Stimulated activated CD4-positive, alpha-beta T cell treated with anti-CD3 and anti-CD28 coated beads, Interleukin-12 subunit alpha, Interleukin-12 subunit beta, amount 100 ng/mL, for 24 hours (primary cell): ENCODE measurements at places on chromosomes 5 and 9.

DNA sequence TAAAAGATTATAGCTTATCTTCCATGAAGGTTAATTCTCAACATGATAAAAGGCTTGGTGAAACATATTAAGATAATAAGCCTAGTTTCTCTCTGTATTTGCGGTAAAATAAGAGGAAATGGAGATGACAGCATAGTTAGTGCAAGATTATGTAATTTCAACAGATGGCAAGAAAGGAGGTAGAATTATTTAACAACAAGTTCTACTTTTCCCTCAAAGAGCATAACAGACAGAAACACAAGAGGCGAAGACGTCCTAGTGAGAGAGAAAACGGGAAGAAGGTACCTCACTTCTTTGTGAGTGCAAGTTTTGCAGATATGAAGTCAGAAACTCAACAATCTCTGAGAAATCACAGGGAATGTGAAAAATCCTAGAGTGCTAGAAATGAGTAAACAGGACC, 144.8 kb upstream of the ADCY2 start:
- no peak for DNase-seq

DNA sequence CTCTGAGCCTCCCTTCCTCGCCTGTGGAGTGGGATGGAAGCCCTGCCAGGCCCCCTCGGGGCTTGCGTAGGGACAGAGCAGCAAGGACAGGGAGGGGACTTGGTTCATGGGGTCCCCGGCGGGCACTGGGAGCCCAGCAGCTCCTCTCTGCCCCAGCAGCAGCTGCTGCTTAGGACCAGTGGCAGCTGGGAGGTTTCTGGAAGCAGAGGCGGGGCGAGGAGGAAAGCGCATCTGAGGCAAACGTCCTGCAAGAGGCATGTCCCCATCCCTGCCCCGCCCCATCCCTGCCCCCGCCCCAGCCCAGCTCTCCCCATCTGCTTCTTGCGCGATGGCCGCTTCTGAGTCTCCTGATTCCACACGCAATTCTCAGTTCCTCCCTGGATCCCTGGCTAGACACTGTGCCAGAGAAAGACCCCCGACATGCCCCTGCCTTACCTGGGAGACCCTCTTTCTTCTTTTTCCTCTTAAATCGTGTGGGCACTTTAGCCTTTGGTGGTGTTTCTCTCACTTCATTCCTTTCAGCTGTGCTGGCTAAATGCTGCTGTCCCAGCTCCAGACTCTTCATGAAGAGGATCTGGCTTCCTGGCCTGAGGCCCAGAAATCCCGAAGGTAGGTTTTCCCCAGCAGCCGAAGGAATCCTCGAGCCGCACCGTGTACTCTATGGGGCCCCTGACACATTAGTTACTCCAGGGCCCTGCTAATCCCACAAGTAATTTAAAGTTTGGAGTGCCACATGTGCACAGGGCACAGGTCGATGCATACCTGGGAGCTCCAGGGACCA, 4.4 kb upstream of the OR2S2 start:
- DNase-seq = no peak

GRCh38 chr5:35600591-35600990, 17.1 kb upstream of the SPEF2 start:
- DNase-seq = no peak

- DNase-seq = no peak
These were observed 21.8 kb downstream of the ZBED3 start for GRCh38 chr5:77065256-77065655.

DNA sequence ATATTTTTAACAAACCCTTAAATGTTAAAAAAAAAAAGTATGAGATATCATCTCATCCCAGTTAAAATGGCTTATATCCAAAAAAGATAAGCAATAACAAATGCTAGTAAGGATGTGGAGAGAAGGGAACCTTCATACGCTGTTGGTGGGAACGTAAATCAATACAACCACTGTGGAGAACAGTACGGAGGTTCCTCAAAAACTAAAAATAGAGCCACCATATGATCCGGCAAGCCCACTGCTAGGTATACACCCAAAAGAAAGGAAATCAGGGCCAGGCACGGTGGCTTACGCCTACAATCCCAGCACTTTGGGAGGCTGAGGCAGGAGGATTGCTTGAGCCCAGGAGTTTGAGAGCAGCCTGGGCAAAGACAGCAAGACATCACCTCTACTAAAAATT, 3.0 kb downstream of the MTMR12 start:
- no peak for DNase-seq

DNA sequence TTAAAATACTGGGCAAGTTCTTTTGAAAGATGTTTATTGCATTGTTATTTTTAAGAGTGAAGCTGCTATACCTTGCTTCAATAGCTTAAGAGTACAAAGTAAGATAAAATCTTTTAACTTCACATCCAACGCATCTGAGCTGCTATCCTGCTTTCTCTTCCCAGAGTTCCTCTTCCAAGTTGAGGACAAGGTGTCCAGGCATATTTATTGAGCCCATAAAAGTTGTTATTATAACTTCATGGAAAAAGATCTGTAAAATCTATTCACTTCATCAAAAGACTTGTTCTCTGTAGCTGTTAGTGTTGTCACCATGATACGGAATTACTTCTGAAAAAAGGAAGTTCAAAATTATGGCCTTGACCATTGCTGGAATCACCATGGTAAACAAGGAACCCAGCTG, 306.2 kb upstream of the ELAVL2 start:
- no peak for DNase-seq

- no peak for DNase-seq
These were observed 475.7 kb downstream of the ENC1 start for GRCh38 chr5:74164725-74165235.

GRCh38 chr5:8770431-8770830, 775.4 kb downstream of the SEMA5A start:
- DNase-seq = no peak

GRCh38 chr9:23543419-23543818, 282.6 kb downstream of the ELAVL2 start:
- no peak for DNase-seq

DNA sequence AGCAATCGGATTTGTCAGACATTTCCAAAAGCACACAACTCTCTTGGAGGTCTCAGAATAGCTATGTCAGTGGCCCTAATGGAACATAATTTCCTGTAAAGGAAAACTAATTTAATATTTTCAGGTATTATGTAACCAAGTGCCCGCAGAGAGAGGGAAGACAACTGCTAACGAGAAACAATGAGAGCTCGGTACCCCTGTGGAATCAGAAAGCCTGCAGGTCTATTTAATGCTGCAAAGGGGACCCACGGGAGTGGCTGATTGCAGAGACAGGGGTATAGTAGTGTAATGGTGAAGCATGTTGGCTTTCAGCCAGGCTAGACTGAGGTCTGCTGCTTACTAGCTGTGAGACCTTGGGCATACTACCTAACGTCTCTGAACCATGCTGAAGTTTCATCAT, 508.1 kb upstream of the BRINP1 start:
- no peak for DNase-seq

DNA sequence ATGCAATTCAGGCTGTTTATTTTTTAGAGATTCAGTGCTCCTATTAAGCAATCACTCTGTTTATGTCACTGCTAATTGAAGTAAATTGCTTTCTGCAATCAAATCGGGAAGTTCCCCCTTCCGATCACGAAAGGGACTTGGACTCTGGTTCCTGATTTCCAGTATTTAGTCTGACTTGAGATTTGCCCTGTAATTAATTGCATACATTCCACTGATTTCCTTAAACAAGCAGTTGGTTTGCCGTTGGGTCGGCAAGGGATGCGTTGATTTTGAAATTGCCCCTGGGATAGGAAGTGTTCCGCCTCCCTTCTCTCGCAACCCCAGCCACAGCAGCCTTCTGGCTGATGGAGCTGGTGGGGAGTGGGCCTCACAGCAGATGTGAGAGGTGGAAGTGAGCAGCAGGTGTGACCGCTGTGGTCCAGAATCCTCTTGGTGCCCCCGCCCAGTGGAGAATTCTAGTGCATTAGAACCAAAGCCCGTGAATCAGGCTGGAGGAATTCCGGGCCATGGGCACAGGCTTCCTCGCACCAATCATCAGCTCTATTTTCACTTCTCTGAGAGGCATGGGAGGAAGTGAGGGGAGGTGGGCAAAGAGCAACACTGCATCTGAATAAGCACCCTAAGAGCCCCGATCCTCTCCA, 102.5 kb downstream of the SPRY4 start:
- DNase-seq = no peak

GRCh38 chr5:25451294-25451693, 806.5 kb upstream of the CDH10 start:
- DNase-seq = no peak

- no peak for DNase-seq
These were observed 13.7 kb downstream of the WNK2 start for GRCh38 chr9:93197670-93198069.

DNA sequence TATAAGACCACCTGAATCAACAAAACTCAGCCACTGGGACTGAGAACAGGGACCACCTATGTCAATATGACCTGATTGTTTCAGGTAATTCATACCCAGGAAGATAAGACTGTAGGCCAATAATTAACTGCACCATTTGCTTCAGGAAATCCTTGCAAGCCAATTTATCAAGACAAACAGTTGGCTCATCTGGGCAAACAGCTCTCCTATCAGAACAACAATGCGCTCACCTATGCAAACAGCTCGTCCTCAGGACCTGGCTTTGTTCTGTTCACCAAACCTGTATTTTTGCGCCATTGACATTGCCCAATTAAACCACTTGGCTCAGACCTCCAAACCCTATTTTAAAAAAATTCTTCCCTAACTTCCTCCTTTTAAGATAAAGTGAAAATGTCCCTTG, 92.3 kb upstream of the MARCHF11 start:
- no peak for DNase-seq

GRCh38 chr9:77512876-77513275, 135.2 kb downstream of the GNA14 start:
- DNase-seq = no peak

- no peak for DNase-seq
These were observed 901 bp upstream of the SLC12A7 start for GRCh38 chr5:1112596-1113331.

DNA sequence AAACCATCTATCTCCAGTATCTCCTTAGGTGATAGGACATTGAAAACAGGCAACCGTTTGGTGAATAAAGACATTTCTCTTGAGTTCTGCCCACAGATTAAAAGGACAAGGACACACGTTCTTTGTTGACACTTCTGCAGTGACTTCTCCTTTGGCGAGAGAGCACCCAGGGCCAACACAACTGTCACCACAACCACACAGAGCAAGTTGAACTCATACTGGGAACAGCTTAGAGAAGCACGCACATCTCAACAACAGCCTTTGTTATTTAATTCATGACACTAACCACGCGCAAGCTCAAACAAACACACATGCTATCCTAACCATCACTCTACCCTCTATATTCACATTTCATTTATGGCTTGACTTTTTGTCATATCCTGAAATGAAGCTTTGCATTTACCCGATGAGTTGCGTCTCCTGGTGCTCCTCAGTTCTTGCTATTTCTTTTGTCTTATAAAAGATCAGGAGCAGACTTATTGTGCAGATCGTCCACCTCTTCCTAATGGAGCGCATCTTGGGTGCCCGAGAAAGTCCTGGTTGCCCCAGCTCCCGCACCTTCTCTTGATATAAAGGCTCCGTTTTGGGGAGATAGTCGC, 543 bp downstream of the ST8SIA4 start:
- no peak for DNase-seq

DNA sequence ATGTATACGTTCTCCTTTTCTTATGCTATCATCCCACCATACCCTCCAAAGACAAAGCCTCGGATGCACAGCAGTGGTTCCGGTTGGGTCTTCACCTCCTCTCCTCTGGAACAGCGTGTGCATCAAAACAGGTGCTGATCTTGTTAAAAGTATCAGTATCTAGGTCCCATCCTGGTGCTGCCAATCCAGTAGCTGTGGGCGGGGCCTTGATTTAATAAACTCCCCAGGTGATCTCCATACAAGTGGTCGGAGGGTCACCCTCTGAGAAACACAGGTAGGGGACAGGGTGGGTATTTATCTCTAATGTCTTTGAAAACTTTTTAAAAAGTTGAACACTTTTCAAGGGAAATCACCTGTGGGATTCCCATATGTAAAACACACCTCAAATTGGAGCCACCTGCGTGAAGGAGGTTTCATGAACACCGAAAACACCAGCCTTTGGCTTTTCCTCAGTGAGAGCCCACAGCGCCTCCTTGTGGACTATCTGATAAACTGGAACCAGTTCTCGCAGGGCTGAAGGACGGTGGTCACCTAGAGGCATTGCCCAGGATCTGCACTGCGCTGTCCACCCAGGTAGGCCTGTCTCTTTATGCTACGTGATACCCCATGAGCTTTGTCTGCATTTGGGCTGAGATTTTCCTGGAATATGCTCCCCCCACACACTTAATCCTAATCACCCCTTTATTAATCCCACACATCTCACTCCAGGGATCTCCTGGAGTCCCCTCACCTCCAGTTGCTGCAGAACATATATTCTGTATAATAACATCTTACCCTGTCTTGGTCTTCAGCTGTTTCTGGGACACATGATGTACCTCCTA, 80.5 kb upstream of the EPB41L4B start:
- DNase-seq = peak; percentile 42

DNA sequence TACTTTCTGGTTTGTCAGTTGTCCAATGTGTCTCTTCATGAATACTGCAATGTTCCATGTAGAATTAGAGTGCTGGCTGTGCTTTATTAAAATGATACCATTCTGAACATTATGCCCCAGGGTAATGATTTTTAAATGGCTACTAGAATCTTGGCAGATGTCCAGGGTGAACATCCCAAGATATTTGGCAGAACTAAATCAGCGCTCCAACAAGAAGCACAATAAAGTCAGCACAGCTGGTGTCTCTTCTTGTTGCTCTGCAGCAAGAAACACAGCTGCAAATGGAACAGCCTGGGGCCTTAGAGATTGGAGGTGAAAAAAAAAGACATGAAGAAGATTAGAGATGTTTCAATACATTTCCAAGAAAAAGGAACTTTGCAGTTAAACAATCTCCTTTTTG, 248.3 kb downstream of the CDH18 start:
- DNase-seq = no peak

DNA sequence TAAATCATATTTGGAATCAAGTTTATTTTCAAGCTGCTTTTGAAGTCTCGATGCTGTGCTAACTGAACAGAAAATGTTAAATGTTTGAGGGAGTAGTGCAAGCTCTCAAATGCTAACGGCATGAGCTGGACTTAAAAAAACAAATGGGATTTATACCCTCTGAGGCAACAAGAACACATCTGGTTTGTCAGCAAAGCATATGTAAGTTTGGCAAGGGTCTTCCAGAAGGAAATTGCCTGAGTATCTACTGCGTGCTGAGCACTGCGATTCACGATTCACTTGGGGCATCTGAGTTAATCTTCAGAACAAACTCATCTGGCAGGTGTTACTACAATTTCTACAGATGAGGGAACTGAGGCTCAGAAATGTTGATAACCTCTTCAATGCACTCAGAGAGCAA, 98.4 kb upstream of the C9orf72 start:
- DNase-seq = no peak

GRCh38 chr5:157283434-157283833, 17.5 kb downstream of the CYFIP2 start:
- no peak for DNase-seq

DNA sequence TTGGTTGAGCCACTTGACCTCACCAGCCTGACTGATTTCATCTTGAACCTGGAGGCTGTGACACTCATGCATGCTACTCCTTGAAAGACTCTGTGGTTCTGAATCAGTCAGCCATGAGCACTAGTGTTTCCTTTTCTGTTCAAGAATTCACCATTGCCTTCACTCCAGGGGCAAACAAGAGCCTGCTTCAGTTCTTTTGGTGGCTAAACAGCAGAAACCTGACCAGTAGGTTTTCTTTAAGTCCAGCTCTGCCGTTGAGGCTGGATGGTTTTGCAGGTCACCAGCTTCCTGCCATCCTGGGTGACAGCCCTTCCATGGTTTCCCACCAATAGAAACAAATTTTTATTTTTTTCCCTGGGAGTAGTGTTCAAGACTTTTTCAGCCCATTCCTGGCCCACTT, 10.0 kb downstream of the NTRK2 start:
- no peak for DNase-seq
